ENCODE measurements at places on chromosomes 1 and 21.

DNA sequence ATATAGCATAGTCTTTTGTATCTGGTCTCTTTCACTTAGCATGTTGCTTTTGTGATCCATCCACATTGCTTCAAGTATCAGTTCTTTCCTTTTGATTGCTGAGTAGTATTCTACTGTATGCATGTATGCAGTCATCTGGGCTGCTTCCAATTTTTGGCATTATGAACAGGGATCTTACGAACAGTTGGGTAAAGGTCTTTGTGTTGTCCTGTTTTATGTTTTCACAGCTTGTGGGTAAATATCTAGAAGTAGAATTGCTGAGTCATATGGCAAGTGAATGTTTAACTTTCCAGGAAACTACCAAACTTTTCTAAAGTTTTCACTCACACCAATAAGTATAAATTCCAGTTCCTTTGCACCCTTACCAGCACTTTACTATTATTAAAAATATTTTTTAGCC lies 60.9 kb downstream of the LHX4 start:
- DNase-seq, result no peak

DNA sequence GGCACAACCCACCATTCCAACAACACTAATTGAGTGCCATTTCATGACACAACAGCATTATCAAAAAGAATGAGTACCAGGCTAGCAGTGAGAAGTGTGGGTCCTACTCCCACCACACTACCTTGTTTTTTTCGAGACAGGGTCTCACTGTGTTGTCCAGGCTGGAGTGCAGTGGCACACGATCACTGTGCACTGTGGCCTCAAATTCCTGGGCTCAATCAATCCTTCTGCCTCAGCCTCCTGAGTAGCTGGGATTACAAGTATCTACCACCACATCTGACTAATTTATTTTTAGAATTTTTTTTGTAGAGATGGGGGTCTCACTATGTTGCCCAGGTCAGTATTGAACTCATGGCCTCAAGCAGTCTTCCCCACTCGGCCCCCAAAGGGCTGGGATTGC lies 30.7 kb downstream of the CD247 start:
- no peak for DNase-seq

- DNase-seq, result no peak
Observed at GRCh38 chr1:170010443-170010842, 64.1 kb downstream of the KIFAP3 start.

DNA sequence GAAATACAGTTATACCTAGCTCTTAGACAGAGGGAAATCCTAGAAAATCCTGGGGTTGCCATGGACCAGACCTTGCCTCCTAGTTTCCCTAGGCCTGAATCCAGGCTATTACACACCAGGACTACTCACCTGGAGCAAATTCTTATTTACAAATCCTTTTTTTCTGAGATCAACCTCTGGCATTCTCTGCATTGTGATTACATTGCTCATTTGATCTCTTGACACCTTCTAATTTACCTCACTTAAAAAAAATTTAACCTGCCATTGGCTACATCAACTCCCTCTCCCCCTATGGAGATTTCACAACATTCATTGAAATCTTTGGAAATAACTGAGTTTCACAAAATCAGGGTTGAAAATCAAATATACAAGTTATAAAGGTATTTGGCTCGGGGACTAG lies 2.9 kb upstream of the C1orf105 start:
- DNase-seq, result no peak

DNA sequence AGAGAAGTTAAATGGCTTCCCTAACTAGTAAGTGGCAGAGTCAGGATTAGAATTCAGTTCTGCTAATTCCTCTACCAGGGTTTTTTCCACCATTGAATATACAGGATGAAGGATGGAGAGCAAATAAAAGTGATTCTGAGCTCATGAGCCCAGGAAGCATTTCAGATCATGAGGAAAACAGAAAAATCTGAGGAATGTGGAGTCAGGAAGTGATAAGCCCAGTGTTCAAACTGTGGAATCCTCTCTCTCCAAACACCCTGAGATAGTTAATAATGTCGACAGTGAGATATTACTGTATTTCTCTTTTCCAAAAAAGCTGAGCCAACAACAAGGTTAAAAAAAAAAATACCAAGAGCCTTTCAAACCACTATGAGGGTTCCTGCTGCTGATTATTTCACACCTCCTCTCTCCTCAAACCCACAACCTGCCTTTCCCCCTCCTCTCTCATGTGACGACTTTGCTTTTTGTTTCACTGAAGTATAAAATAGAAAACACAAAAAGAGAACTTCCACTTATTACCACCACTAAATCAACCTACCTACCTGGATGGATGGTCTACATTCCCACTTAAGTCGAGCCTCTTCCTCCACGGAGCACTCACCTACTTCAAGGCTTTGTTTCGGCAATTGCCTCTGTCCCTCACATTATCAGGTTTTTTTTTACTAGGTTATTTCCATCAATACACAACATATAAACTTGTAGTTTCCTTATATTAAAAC lies 8.9 kb downstream of the SLAMF1 start:
- DNase-seq, result no peak

- DNase-seq, result no peak
Observed at GRCh38 chr1:17826165-17826488, 71.0 kb downstream of the ACTL8 start.

DNA sequence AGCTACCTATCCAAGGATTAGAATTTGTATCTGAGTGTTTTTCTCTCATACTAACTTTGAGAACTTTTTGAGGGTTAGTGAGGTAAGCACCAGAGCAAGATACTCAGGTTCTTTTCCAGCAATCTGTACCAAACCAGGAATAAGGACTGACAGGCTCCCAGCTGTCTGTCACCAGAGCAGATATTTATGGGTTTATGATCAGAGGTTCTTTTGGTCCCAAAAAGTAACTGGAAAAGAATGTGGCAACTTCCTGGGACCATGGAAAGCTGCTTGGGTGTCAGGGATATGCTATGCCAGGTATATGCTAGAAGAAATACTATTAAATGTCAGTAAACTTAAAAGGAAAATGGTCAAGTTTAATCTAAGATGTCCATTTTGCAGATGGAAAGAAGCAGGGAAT lies 75.7 kb upstream of the ZNF326 start:
- DNase-seq, result no peak

DNA sequence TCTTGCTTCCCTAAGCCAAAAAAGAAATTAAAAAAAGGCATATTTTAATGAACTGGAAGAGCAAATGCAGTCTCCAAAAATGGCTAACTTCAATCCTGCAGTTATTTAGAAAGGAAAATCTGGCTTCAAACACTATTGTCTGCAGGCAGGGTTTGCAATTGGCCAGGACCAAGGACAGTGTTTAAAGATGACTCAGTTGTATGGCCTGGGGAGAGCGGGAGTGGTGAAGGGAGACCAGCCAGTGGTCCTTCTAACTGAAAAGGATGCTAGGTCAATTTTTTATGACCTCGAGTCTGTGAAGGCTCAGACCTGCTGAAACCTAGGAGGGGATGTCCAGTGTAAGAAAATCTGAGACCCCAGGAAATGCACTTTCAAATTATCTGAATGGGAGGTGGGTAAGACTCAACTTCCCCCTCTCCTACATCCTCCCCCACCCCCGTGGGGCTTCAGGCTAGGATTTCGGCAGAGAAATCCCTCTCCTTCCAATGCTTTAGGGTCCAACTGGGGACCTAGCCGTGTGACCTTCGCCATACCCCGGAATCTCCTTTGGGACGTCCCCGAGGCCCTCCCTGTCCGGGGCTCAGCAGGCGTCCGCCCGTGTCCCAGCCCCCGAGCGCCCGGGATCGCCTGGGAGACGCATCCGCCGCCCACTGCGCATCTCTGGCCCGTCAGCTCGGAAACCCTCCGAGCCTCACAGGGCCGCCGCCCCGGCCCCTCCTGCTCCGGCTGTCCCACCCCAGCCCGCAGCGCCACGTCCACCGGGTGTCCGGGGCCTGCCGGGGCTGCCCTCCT lies 602 bp upstream of the RIMKLA start:
- DNase-seq, result no peak

GRCh38 chr1:226666692-226667091 lies 72.4 kb downstream of the ITPKB start:
- DNase-seq, result no peak

DNA sequence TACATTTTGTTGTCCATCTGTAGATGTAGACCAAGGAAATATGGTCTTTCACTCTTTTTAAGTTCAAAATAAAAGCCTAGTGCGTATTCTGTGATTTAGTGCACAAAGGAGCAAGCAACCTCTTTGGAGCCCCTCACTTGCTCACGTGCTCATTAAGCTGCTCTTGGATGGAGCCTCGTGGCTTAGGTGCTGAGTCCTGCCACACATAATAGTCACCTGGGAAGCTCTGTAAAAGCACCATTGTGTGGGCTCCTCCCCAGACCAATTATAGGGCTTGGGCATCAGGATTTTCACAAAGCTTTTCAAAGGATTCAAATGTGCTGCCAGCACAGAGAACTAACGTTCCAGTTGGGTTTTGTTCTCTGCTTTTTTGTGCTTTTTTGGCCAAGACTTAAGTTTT lies 85.0 kb downstream of the PCP4 start:
- no peak for DNase-seq

DNA sequence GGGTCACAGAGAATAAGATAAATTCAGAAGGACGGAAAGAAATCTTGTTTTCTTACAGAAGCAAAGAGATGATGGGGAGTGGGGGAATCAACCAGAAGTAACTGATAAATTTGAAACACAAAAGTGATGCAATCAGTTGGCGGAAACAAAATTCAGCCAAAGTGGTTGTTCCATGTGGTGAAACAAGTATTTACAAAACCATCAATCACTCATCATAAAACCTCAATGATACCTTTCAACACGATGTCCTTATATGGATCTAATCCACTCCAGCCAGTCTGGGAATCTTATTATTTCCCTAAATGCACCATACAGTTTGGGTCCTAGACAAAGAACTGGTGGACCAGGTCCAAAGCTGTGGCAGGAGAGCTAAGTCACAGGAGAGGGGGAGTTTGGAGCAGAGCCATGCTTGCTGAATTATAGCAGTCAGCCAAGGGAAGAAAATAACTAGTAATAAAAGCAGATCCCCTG lies 303.8 kb upstream of the LRRC7 start:
- DNase-seq, result no peak

- no peak for DNase-seq
Observed at GRCh38 chr1:26578167-26578566, 48.6 kb downstream of the RPS6KA1 start.

DNA sequence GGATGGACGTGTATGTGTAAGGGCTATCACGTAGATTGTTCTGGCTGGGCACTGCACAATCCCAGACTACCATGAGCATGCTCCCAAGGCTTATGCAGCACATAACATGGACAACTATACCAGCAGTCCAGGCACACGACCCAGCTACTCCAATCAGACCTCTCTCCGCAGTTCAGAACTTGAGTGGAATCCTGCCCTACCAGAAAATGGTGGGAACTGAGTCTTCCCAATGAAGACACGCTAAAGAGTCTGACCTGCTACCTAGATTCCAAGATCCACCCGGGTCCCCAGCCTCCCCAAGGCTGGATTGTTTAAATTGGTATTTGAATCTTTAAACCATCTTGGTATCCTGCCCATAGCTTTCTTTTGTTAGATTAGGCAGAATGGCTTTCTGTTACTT lies 251.3 kb upstream of the KAZN start:
- DNase-seq, result no peak

GRCh38 chr1:59292562-59292961 lies 4.3 kb upstream of the FGGY start:
- DNase-seq, result no peak

GRCh38 chr1:154155251-154155650 lies 378 bp upstream of the NUP210L start:
- DNase-seq, result no peak

GRCh38 chr1:54161495-54162168 lies 8.8 kb upstream of the CDCP2 start:
- DNase-seq, result no peak

DNA sequence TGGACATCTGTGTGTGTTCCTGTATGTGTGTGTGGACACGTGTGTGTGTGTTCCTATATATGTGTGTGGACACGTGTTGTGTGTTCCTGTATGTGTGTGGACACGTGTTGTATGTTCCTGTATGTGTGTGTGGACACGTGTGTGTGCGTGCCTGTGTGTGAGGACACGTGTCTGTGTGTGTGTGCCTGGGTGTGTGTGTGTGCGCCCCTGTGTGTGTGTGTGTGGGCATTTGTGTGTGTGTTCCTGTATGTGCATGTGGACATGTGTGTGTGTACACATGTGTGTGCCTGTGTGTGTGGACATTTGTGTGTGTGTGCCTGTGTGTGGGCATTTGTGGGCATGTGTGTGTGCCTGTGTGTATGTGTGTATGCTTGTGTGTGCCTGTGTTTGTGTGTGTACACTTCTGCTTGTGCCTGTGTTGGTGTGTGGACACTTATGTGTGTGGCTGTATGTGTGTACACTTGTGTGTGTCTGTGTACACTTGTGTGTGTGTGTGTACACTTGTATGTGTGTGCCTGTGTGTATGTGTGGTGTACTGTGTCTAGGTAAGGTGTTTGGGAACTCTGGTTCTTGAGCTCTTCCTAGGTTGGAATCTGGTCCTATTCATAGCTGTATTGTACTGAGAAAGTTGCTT lies 3.7 kb upstream of the IGSF21 start:
- DNase-seq, result no peak

DNA sequence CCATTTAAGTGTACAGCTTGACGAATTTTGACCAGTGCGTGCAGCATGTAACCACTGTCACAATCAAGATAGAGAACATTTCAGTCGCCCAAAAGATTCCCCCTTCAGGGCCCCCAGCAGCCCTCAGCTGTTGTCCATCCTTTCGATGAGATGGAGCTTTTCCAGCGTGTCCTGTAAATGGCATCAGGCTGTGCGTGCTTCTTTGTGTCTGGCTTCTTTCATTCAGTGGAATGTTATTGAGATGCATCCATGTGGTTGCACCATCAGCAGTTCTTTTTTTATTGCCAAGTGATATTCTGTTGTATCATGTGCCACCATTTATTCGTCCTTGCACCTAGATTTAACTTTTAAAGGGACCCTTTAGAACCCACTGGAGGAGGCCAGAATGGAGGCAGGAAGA lies 21.9 kb downstream of the UBE2Q1 start:
- DNase-seq, result no peak

- DNase-seq, result no peak
Observed at GRCh38 chr1:194078765-194079164, 892.4 kb upstream of the B3GALT2 start.
